T-cell (primary cell): ENCODE measurements at places on chromosomes 5 and 9. TPM values are rescaled to one million over a fixed set of nuclear protein-coding genes. Genes with fewer than 3 reads are reported as not detected.

DNA sequence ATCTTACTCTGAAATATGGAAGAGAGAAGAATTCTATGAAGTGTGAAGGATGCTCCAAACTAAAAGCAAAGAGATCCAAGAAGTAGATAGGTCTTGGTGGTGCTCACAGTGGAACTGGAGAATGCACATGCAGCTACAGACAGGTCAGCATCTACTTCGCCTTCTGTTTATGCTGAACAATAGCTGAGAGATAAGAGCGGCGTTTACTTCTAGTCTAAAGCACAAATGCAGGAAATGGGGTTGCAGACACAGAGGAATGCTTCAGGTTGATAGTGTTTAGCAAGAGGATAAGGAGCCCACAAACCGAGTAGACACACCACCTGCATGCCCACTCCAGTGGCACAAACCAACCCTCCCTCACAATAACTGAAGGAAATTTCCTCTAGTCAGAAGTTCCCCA is 180.0 kb upstream of the RGMB start:
- DNase-seq = no peak

DNA sequence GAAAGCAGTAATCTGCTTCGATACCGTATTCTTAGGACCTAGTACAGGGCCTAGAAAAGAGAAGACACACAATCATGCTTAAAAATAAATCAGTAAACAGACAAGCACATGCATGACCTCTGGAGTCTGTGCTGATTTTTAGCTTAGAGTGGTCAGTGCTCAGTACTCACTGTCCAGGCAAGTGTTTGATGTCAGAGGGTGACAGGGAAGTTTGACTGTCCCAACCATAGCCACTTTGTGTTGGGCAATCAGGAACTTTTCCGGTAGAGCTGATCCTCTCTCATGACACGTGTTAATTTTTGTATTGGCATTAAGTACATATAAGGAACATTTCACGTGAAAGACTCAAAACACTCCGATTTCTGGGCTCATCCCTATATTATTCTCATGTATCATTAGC is 464.7 kb upstream of the KLF4 start:
- no peak for DNase-seq

DNA sequence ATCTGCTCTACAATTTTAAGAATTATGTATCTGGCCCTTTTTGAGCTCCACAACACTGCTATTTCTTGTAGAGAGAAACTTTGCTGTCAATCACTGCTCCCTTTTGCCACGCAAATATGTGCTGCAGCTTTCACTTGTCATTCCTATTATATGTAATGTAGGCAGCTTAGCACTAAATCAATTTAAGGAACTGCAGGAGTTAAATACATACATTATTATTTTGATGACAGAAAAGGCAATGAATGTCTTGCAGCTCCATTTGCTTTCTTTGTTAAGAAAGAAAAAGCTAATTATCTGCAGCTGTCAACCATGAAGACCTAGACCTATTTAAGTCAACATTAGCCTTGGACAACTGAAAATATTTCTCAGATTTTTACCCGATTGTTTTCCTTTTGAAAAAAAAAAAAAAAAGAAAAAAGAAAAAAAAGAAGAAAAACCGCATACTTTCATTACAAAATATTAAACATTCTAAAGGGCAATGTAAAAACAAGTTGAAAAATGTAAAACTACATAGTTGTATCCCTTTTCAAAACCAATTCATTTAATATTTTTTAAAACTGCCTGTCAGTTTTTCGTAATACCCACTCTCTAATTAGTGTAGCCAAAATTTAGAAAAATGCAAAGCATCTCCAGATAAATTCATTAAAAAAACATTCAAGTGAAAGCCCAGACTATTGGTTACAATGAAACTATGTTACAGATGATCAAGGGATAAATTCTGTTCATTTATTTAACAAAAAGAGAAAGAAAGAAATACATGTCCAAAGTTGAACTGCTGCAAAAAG is 57.2 kb downstream of the RFX3 start:
- DNase-seq = no peak

GRCh38 chr9:21027295-21027694 is 4.1 kb downstream of the HACD4 start:
- DNase-seq = no peak

- DNase-seq = no peak
Observed at GRCh38 chr9:136655536-136656182, 7.1 kb upstream of the EGFL7 start.

GRCh38 chr5:36606036-36606427 is 374 bp upstream of the SLC1A3 start:
- DNase-seq = no peak

DNA sequence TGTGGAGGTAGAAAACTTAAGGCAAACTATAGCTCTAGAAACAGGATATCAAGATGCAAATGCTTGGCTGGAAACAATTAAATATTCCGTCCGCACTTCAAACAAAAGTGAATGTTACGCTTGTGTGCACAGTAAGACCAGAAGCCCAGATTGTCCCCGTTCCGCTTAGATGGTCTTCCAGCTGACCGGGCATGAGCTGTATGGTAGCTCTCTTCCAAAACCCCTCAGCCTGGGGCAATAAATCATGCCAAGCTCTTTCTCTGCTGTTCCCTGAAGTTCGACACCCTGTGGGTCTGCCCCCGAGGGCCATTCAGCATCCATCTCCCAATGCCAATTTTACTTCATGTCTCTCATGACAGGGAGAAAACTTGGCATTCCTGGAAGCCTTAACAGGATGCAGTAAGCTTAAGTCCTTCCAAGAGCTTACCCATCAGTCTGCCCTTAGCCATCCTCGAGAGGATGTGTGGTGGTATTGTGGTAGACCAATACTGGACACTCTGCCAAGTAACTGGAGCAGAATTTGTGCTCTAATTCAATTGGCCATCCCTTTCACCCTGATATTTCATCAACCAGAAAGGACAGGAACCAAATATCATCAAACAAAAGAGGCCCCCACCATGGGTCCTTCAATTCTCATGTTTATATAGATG is 70.7 kb upstream of the RANBP6 start:
- no peak for DNase-seq

SLC6A18 gene
- total RNA-seq = not detected

TLX3 gene
- not detected for total RNA-seq
